ENCODE measurements at places on chromosomes 5 and 9.
A peak's percentile ranks its signal among the peaks of the same experiment; 100 is the strongest.

GRCh38 chr5:178349075-178349511 is 116.5 kb upstream of the PHYKPL start:
- DNase-seq, result no peak

GRCh38 chr5:170587808-170588207 is 84.0 kb downstream of the KCNIP1 start:
- DNase-seq, result no peak

DNA sequence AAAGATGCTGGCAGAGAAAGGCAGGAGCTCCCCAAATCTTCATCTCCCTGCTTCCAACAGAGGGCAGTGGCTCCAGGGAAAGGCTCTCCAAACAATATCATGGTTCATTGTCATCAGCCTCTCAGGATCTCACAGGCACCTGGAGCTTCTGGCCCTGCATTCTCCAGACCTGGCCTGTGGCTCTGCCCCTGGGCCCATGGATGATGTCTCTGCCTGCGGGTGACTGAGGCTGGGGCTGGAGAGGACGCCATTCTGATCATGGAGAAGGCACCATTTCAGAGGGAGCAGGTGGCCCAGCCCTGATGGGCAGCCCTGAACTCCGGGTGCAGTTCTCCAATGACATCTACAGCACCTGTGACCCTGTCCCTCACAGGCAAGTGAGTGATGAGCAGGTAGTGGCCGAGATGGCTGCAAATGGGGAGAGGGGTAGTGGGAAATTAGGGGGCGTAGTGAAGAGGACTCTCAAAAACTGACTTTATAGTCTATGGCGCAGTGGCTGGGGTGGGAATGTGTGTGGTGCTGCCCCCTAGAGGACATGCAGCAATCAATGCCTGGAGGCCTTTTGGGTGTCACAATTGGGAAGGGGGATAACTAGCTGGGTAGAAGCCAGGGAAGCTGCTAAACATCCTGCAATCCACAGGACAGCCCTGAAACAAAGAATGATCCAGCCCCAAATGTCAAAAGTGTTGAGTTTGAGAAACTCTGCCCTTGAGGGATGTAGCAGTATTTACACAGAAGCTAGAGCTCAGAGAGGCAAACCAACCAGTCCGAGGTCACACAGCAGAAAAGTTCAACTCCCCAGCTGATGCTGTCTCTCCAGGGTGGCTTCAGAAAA is 3.2 kb downstream of the SH3PXD2B start:
- no peak for DNase-seq

DNA sequence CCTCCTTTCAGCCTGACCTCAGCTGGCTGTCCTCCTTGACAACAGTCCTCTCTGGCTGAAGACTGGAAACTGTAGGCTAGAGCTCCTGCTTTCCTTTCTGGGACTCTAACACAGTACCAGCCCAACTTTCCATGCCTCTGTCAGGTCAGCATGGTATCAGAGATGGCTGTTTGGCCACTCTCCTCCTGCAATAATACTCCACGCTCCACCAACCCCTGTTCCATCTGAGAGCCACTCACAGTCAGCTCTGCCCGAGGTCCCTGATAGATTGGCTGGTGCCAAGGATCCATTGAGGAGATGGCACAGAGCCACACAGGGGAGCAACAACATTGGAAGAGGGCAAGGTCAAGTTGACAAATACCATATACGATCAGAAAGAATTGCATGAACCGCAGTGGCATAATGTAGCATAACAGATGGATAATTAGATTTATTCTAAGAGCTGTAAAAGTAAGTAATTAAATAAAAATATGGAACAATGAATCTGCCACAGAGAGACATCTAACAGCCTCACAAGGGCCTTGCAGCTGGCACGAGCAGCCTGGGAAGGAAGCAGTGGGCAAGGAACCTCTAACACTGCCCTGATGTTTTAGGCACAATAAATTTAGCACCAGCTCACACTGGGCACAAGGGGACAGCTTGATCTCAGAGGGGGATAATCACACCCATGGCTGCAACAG is 94.3 kb upstream of the LRRTM2 start:
- no peak for DNase-seq

DNA sequence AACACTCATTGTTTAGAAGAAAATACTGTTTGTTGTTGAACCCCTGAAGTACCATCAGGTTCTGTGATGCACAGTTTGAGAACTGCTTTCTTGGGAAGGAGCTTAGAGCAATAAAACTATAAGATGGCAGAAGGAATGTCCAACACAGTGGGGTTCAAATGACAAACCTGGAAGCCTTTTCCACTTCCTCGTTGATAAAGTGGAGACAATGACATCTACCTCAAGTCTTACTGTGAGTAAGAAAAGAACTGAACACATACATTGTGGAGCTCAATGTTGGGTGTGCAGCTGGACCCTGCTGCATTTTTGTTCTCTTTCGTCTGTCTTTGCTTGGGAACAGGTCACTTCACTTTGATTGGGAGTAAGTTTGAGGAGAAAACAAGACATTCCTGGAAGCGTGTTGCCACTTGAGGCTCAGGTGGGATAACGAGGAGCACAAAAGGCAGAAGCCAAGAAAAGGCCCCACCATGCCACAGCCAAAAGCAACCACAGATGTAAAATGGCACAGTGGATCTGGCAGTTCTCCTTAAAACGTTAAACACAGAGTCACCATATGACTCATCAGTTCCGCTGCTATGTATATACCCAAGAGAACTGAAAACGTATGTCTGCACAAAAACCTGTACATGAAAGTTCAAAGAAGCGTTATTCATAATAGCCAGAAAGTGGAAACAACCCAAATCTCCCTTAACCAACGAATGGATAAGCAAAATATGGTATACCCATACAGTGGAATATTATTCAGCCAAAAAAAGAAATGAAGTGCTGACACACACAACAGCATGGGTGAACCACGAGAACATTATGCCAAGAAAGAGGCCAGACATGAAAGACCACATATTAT is 42.9 kb upstream of the SUB1 start:
- no peak for DNase-seq

- DNase-seq, result no peak
These were observed 26.3 kb downstream of the SEMA5A start for GRCh38 chr5:9519537-9519936.

- DNase-seq, result no peak
These were observed 11.1 kb upstream of the S100Z start for GRCh38 chr5:76838481-76839261.

DNA sequence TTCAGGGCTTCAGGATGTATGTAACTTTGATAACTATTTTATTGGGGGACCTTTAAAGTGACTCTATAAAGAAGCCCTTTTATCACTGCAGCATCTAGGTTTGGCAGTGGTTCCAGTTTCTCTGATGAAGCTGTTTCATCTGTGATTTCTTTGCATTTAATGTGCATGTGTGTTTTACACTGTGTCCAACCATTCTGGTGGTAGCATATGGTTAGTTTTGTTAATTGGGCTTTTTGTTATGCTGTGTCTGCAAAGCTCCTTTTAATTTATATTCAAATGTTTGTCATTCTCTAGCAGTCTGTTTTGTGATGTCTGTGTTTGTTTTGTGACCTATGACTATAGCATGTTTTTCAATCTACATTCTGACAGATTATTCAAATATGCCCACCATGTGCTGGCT is 294.8 kb downstream of the DNAH5 start:
- DNase-seq, result no peak

GRCh38 chr5:56346741-56347535 is 113.8 kb upstream of the ANKRD55 start:
- DNase-seq, result no peak

DNA sequence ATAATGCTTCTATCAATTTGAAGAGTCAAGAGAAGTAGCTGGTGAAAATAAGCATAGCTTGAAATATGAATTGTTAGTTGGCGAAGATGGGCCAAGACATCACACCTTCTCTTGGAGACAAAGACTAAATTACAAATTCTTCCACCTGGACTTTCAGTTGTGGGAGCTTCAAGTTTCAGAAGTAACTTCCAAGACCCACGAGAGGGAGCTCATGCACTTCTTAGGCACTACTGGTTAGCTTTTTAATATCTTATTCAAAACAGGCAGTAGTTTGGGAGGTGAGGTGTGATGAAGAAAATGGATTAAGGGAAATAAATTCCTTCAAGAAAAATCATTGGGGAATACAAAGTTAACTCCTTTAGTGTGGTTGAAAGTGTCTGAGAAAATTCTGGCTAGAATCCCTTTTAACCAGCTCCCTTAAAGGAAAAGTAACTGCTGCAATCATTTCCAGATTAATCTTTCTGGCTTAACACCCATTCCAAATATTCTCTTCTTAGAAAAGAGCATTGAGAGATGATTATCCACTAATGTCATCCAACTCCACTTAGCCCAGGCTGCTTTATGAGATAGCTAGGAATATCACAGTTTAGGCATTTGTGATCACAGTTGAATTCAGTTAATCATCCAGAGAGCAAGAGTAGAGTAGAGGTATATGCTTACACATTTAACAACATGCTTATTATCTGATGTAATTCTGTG is 139.5 kb upstream of the DMRTA1 start:
- DNase-seq, result no peak

- no peak for DNase-seq
These were observed 37.3 kb upstream of the CDK5RAP2 start for GRCh38 chr9:120616966-120617935.

DNA sequence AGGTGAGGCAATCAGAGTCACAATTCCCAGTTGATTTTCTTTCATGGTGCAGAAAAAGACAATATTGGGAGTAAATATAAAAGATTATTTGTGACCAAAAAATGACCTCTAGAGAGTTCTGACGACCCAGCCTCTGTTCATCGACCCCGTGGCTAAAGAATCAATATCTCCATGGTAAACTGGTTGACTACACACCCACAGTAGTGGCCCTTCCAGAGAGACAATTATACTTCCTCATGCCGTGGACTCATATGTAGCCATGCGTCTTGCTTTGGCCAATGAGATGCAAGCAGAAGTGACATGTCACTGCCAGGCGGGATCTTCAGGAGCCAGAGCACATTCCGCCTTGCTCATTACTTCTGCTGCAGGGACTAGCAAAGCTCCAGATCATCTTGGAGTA is 163.3 kb upstream of the RAD23B start:
- no peak for DNase-seq

GRCh38 chr5:73183000-73183399 is 10.0 kb downstream of the TMEM174 start:
- no peak for DNase-seq

- no peak for DNase-seq
These were observed 25.5 kb downstream of the CATSPER3 start for GRCh38 chr5:134993161-134993560.

DNA sequence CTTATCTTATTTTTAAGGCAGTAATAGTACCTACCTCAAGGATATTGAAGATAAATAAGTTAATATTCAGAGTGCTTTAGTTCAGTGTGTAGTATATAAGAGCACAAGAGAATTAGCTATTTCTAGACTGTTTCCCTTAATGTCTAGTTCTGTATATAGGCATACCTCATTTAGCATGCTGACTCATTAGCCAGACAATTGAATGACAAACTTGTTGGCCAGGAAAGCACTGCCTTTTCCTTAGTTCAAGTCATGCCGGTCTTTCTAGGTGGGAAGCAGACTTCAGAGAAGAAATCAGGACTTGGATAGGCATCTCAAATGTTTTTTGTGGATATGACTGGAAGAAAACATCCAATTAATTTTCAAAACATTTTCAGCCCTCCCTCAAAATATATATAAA is 3.2 kb upstream of the FBXO4 start:
- DNase-seq, result no peak

DNA sequence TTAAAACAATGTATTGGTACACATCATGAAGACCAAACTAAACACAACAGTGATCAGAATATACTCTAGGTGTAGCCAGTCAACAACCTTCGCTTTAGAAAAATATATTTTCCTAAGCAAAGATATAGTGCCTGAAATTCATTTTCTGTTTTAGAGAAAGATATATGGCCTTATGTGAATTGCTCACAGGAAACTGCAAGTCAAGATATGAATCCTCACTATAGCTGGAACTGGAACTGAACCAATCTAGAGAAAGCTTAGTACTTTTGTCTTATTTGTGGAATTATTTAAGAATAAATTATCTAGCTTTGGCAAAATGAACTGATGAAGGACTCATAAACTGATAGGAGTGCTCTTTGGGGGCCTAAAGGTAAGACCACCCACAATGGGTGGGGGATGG is 27.3 kb downstream of the GZMK start:
- DNase-seq, result no peak

GRCh38 chr5:152349683-152350526 is 55.2 kb downstream of the NMUR2 start:
- DNase-seq, result no peak

DNA sequence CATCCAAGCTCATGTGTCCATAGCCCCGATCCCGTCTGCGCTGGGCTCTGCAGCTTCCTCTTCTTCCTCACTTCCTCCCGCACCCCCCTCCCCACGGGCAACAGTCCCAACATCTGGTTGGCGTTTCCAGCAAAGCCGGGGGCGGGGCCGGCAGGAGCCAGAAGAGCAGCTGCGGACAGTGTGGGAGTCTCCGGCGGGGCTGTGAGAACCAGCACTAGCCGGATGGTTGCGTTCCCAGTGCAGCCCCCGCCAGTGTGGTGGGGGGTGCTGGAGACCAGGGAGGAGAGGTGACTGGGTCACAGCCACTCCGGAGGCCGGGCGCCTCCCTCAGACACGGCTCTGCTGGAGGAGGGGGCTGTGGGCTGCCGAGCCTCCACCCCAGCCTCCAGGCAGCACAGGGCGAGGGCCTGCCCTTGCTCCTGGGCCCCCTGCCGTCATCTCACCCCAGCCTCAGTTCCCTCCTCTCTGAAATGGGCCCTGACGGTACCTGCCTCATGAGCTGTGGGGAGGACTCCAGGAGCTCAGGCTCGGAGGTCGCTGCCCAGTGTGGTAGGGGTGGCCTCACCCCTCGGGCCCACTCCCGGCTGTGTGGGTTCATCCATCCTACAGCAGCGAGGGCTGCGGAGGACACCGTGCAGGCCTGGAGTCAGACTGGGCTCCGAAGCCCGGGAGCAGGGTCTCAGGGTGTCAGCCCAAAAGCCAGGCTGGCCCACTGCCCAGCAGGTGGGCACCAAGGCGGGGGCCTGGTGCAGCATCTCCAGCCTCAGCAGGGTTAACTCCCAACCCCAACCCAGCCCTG is 41.5 kb upstream of the NOTCH1 start:
- DNase-seq, result peak; percentile 38

DNA sequence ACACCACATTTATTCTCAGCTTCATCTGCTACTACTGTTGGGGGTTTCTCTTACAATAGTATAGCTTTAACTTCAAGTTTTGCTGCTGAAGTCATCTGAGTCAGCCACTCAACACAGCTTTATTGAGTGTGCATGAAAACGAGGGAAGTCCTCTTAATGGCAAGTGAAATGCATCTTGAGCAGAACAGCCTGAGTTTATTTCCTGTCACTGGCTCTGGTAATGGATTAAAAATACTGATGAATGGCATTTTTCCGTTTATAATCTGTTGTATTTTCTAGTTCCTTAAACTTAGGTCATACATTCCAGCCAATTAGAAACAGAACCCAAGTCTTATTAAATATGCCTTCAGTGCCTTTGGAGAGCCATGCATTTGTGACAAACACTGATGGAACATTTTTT is 238.6 kb downstream of the SLF1 start:
- DNase-seq, result no peak

DNA sequence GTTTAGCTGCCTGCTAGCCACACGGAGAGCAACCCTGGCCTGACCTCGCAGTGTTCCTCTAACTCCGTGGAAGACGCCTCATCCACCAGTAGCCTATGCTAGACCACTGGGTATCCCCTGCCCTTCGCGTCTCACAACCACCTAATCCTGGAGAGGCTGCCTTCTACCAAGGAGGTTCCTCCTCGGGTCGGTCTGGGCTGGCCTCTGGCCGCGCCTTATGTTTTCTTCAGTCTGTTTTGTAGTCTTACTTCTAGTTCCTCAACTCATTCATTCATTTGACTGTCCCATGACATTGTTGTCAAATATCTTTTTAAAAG is 1.6 kb upstream of the TPM2 start:
- DNase-seq, result no peak

GRCh38 chr5:160360310-160360709 is 10.1 kb downstream of the C1QTNF2 start:
- DNase-seq, result no peak

Data from hypothalamus (tissue), 51 donors.